Activated CD4-positive, alpha-beta T cell treated with anti-CD3 and anti-CD28 coated beads, Interleukin-2, amount 50 U/mL, for 4 hours (primary cell): ENCODE measurements at places on chromosomes 5 and 9.

DNA sequence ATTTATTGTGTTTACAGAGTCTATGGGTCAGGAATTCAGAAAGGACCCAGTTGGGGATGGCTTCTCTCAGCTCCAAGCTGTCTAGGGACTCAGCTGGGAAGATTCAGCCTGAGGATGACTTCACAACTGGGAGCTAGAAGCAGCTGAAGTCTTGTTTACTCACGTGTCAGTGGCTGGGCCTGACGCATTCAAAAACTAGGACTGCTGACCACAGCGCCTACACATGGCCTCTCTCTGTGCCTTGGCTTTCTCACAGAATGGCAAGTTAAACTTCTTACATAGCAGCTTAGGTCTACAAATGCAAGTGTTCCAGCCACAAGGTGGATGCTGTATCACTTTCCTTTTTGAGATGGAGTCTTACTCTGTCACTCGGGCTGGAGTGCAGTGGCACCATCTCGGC, 16.3 kb upstream of the PPP2CA start:
- DNase-seq, result no peak

DNA sequence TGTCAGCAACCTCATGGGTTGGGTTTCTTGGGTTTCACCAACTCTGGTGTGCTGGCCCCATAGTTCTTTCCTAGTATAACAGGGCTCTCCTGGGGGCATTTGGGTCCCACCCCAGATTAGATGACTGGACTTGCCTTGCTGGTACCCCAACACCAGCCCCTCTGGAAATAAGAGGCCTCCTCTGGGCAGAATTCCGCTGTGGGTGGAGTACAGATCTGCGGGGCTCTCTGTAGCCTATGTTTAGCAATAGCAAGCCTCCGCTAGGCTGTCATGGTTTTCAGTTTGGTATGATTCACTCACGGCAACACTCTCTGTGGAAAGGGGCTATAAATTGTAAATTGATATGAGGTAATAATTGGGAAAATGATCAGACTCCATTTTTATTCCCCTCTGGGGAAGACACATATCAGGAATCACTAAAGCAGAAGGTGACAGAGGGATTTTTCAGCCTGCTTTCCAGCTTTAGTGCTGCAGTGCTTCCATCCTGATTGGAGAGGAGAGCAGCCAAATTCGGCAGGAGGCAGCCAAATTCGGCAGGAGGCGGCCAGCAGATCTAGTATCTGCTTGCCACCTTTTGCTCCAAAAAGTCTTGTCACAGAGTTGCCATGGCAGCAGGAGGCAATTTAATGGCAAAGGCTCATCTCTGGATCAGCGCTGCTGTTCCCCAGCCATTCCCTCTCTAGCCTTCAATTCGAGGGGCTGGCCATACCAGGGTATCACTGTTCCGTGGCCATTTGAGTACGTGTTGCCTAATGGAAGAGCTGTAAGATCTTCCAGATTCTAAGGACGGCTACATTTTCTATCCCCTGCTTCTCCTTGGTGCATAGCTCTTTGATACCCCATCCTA, 84.6 kb downstream of the SLC44A1 start:
- DNase-seq, result no peak

- DNase-seq, result no peak
Observed at GRCh38 chr9:135404451-135405144, 75.0 kb upstream of the PPP1R26 start.

GRCh38 chr9:103991698-103992097, 102.4 kb upstream of the SMC2 start:
- DNase-seq, result no peak

GRCh38 chr5:30183795-30184194, 1009.7 kb upstream of the CDH6 start:
- no peak for DNase-seq

GRCh38 chr5:146048994-146049703, 56.2 kb downstream of the PLAC8L1 start:
- no peak for DNase-seq

GRCh38 chr5:173420108-173420507, 91.9 kb upstream of the STC2 start:
- no peak for DNase-seq

DNA sequence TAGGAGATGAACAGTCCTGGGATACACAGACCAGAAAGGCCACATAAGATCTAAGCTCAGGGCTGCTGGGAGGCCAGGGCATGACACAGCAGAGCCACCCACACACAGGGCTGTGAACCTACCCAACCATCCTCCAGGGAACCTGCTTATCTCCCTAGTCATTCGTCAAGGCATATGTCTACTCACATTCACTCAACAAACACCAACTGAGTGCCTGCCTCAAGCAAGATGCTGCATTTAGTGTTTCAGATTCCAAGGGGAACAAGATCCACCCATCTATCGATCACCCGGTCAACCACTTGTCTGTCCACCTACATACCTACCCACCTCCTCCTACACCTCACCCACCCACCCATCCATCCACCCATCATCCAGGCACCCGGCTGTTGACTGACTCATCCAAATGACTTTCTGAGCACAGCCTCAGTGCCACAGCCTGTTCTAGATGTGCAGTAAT, 1.9 kb downstream of the DPM2 start:
- no peak for DNase-seq

DNA sequence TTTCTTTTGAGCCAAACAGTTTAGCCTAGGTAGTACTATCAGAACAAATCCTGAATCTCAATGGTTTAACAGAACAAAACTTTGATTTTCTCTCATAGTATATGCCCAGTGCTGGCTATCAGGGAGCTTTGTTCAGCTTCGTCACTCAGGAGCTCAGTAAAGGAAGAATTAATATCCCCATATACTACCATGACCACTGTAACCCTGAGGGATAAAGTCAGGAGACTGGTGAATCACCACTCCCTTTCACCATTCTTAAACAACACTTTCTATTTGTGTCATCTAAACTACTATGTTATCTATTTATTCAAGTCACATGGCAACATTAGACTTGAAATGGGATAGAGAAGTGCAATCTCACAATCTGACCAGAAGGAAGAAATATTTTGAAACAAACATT, 522.6 kb upstream of the COX7C start:
- no peak for DNase-seq
